ENCODE measurements at places on chromosomes 5 and 9.

DNA sequence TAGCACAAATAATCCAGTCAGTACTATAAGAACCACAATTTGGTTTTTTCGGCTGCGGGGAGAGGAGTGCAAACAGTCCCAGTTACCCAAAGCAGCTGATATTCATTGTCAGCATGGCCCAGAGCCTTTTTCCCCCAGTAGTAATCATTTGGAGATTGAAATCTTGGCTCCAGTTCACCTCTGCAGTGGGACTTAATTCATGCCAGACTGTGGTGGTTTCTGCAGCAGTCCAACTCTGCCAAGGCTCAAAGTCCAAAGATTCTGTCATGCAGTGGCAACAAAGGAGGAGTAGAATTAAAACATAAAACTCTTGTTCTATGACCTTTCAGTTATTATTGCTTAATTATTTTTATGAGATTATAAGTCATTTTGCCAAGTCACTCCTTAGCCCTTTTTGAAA lies 25.0 kb upstream of the TRIM36 start:
- DNase-seq: no peak

DNA sequence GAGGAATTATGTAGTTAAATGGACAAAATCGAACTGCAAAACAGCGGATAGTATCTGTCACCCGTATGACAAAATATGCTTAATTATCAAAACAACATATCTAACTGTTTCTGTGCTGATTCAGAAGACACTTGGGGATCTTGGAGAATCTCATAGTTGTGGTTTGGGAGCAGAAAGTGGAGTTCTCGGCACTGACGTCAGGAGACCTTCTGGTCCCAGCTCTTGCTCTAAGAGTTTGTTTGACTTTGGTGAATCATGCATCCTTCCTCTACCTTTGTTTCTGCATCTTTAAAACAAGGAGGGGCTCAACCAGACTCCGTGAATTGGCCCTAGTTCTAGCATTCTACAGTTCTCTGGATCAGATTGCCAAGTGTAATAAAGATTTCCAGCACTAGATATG lies 37.0 kb upstream of the TAF1L start:
- DNase-seq: no peak

DNA sequence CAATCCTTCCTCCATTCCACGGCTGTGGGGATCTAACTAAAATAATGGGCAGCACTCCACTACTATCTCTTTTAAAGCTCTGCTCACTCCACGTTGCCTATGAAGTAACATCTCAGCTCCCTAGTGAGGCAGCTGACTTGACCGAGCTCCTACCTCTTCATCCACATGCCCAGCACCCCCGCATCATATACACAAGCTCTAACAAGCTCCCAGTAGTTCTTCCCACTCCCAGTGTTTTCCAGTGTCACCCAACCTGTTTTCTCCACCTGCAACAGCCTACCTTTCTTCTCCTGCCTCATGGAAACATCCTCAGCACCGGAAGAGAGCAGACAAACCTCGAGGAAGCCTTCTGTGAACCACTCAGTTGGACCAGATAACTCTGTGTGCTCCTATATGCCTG lies 50.5 kb downstream of the ELAVL2 start:
- DNase-seq: no peak

GRCh38 chr9:14439555-14439954 lies 125.6 kb upstream of the NFIB start:
- DNase-seq: no peak

- no peak for DNase-seq
Measured at GRCh38 chr5:180782748-180783147, 19.9 kb downstream of the MGAT1 start.

DNA sequence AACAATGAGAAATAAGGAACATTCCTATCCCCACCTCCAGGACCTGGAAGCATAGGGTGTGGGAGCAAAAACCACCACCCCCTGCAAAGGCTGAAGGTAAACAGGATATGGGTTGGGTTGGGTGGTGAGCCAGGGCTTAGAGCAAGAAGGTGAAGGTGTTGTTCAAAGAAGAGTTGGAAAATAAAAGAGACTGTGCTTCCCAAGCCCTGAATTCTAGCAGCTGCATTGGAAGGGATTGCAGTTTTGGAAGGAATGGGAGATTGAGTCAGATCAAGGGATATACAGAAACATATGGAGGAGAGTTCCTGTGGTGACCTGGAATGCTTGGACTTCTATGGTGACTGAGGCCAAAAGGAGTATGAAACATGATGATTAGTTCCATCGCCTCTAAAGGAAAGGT lies 24.7 kb upstream of the MTAP start:
- DNase-seq: no peak

Measured in iPS-NIHi11 (cell line).